ENCODE measurements at places on chromosomes 13 and 19.

DNA sequence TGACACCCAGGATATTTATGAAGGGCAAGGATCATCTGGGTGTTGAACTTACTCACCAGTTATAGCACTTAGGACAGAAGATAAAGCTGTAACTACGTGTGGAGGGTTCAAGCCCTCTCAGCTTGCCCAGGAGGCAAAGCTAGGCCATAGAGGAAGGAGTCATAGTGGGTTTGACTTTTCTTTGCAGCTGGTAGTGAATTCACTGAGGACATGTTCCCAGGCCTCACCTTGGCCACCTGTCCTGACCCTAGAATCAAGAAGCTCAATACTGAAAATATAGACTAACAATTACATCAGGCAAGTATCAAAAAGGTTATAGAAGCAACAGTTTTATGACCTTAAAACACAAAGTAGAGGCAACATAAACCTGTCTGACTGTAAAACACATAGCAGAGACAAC, 1207.7 kb downstream of the SLITRK1 start:
- DNase-seq, result no peak

DNA sequence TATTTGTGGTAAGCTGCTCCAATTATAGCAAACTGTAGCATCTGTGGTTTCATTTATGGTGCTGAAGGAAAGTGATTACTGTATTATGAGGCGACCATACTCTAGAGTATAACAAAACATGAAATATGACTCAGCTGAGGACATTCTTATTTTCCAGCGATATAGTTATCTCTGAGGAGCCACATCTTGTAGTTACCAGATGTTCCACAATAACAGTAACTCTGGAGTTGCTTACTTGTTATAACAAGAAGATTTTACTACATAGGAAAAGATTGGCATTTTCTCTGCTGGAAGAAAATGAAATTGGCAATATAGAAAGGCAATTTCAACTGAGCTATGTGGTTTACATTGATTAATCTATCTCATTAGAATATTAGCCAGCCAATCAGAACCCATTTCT, 1634.2 kb downstream of the PCDH9 start:
- no peak for DNase-seq

DNA sequence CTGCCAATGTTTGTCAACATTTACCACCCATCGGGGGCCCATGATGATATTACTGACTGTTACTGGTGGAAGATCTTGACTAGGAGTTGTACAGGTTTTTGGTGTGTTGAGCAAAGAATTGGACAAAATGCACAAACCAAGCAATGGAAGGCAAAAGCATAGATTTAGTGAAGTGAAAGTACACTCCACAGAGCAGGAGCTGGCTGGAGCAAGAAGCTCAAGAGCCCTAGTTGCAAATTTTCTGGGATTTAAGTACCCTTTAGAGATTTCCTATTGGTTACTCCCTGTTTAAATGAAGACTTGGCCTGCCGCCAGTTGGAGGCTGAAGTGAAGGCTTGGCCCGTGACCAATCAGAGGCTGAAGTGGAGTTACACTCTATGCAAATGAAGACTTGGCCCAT, 128.6 kb upstream of the KL start:
- DNase-seq, result no peak

- DNase-seq, result no peak
Measured at GRCh38 chr19:4278419-4279266, at the start of gene SHD. Gene SHD (plus strand): TSS chr19:4279266. CDS start chr19:4280064, 798 bp downstream.

GRCh38 chr13:47216176-47216822, 319.4 kb upstream of the HTR2A start:
- DNase-seq, result no peak

- no peak for DNase-seq
Measured at GRCh38 chr13:109271555-109272541, 514.5 kb downstream of the IRS2 start.

DNA sequence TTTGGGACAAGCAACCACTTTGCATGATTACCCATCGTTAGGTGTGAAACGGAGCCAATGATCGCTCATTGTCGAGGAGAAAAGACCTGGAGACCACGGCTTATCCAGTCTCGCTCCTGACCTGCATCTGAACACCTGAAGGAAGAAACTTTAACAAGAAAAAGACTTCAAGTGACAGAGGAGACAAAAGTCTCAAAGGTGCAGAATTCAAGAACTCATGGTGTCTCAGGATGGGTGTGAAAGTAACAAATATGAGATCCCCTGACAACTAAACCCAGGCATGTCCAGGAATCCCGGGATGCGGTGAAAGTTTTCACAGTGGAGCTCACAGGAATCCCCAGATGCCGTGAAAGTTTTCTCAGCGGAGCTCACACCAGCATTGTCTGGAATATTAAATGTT, 6.3 kb upstream of the ATP11A start:
- DNase-seq, result no peak

GRCh38 chr19:5137571-5138124, 168.7 kb downstream of the KDM4B start:
- DNase-seq, result no peak

DNA sequence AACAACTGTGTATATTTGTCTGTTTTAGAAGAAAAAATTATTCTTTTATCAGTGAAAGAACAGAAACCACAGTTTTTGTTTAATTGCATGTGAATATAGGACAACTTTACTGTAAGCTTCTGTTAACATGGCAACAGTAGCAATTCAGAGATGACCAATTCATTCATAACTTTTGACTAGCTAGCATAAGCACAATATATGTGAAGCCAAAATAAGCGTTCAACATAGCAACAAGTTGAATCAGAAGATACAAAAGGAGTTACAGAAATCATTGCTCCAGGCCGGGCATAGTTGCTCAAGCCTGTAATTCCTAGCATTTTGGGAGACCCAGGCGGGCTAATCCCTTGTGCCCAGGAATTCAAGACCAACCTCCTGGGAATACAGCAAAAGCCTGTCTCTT, 197.1 kb upstream of the GPC6 start:
- no peak for DNase-seq

DNA sequence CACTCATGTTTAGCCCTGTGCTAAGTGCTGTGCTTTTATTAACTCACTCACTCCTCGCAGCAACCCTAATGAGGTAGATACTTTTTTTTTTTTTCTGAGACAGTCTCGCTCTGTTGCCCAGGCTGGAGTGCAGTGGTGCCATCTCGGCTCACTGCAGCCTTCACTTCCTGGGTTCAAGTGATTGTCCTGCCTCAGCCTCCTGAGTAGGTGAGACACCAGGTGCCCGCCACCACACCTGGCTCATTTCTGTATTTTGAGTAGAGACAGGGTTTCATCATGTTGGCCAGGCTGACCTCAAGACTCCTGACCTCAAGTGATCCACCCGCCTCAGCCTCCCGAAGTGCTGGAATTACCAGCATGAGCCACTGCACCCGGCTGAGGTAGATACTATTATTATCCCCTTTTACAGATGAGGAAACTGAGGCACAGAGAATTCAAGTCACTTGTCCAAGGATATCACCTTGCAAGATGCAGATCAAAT, 2.5 kb downstream of the ITPKC start:
- no peak for DNase-seq

DNA sequence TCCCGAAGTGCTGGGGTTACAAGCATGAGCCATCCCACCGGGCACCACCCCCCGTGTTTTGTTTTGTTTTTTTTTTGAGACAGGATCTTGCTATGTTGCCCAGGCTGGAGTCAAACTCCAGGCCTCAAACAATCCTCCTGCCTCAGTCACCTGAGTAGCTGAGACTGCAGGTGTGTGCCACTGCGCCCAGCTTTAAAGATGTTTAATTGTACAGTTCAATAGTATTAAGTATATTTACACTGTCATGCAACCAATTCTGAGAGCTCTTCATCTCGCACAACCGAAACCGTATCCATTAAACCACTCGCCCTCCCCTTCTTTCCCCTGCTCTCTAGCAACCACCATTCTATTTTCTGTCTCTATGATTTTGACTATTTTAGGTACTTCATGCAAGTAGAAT, 15.6 kb downstream of the NUCB1 start:
- DNase-seq, result no peak

- no peak for DNase-seq
Measured at GRCh38 chr13:27728271-27728670, 64.0 kb upstream of the GSX1 start.

- no peak for DNase-seq
Measured at GRCh38 chr13:39729156-39729555, 73.7 kb downstream of the COG6 start.

DNA sequence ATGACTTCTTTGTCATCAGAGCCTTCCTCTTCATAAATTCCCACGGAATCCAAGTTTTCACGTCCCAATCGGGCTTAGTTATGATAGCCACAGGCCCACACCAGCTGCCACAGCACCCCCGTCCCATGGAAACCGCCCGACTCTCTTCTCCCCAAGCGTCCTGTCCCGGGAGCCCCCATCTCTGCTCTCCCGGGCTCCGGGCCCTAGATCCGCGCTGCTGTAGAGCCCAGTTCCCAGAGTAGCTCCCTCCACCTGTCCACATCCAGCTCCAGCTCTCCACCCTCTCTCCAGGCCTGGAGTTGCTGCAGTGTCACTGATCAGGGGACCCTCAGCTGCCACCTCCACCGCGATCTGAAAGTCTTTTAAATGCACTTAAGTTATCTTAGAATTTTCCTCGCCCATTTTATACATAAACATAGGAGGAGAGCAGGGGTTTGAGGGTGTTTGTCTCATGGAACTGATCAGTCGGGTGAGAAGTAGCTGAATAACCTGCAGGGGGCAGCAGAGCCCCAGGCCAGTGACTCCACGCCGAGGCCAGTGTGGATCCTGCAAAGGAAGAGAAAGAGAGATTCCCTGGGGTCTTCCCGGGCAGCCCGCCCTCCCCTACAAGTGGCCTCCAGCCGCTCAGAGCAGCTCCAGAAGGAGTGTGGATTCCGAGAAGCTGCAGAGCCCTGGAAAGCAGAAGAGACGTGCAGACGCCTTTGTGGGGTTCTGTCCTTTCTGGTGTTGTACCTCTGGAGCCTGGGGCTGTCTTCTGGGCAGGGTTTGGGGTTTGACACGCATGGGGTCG, 1.1 kb upstream of the ZNF763 start:
- no peak for DNase-seq

GRCh38 chr13:90321281-90321931, 1026.1 kb upstream of the MIR17HG start:
- no peak for DNase-seq
